ENCODE measurements at places on chromosomes 7 and 10. TPM values are rescaled to one million over a fixed set of nuclear protein-coding genes. Genes with fewer than 3 reads are reported as not detected.

LIPM gene
- total RNA-seq: not detected

ACBD7 gene
- total RNA-seq: 2.5 TPM

GRCh38 chr10:76021398-76021797, 590.0 kb downstream of the LRMDA start:
- DNase-seq: no peak

RNF32 gene
- 3.1 TPM for total RNA-seq

DNA sequence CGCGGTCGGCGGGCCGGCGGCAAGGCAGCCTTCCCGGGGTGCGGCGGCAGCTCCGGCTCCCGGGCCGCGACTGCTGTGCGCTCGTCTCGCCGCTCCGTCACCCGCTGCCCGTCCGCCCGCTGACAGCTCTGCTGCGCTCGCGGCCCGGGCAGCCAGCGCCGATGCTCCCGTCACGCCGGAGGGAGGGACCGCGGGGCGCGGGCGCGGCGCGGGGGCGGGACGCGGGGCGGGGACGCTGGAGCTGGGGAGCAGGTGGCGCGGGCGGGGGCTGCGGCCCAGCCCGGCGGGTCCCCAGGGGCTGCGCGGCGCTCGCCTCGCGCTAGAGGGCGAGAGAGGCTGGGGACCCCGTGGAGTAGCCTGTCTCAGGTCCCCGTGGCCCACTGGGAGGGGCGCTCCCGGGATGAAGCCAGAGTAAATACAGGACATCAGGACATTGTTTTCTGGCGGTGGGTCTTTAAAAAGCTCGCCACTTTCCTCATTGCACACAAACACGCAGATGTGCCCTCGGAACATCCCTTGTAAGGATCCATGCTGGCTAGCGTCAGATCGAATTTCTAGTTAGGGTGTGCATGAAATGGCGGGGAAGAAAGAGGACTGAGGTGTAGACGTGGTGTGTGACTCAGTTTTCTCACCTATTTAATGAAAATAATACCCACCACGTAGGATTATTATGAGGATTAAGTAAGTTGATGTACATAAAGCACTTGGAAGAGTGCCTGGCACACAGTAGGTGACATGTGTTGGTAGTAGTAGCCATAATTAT, at the start of gene ELAPOR2:
TSS of gene ELAPOR2 (minus strand) at position 130 of the 763 bp plus-strand sequence. CDS start 141 bp downstream, outside the sequence.
- peak; percentile 88 for DNase-seq

LRRC61 gene
- 37.1 TPM for total RNA-seq

GRCh38 chr7:149727053-149727898, 46.1 kb downstream of the ZNF467 start:
- DNase-seq: no peak

DNA sequence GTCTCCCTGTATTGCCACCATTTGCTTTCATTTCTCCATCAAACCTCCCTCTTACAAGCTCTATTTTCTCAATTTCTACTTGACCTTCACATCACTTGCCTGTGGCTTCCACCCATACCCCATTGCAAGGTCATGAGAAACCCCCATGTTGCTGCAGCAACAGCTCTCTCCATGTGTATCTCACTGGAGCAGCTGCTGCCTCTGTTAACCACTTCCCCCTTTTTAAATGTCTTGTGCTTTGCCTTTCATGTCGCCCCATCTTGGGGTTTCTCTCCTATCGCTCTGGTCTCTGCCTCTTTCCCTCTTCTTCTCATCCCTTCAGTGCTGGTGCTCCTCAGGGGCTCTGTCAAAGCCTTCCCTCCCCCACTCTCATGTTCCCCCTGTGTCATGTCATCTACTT, 148.8 kb downstream of the CHN2 start:
- DNase-seq: no peak

DNA sequence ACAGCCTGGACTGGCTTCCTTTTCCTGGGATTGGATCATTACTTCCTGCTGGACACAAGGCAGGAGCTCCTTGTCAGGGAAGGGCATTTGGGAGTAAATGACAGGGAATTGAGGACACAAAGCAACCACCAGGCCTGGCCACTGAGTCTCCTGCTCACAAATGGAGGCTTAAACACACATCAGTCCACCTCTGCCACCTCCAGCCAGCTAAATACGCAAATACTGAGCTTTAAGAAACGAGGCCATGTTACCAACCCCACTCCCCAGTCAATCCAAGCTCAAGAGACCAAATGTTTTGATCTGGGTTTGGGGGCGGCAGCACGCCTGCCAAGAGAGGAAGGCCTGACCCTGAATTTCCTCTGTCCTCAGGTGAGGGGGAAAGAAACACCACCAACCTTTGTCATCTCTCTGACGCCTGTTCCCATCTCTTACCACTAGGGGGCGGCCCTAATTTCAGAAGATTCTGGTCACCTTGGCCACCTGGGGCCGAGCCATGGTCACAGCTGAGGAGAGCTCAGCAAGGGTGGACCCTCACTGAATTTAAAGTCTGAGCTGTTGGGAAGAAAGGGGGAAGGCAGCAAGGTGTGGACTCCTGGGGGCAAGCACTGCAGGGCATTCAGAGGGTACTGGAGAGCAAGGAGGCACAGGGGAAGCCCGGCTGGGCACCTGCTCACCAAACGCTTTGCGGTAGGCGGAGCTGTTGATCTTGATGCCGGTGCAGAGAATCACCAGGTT, 16.5 kb downstream of the AIFM2 start:
- DNase-seq: peak; percentile 59

GRCh38 chr7:88396948-88397322, 90.2 kb upstream of the STEAP4 start:
- DNase-seq: no peak

- DNase-seq: no peak
Observed at GRCh38 chr10:23294638-23295247, 49.9 kb downstream of the C10orf67 start.

CLDN4 gene
- total RNA-seq: 0.34 TPM

DNA sequence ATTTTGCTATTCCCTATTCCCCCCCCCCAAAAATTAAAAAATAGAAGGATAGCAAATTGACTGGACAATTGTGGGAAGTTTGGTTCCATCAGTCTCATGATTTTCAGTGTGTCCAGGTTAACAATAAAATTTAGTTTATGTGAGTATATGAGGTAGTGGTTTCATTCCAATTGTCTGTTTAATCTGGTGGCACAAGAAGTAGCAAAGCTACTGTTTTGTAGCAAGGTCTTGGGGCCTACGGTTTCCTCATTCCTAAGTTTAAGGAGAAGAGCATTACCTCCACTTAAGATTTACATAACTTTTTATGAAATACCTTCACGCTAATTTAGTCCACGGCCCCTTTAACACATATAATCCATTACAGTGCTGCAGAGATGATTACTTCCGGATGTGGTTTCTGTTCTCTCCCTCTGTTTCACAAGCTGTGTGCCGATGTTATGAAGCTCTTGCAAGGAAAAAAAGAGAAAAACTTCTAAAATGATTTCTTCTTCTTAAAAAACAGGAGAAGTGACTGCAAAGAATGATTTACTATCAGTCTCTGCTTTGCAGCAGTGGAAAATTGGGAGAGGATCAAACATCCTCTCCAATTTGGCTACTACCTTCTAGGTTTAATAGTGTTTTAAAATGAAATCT, 32.7 kb upstream of the NPVF start:
- no peak for DNase-seq

GRCh38 chr7:157497367-157497743, 160.6 kb downstream of the DNAJB6 start:
- DNase-seq: no peak

DNA sequence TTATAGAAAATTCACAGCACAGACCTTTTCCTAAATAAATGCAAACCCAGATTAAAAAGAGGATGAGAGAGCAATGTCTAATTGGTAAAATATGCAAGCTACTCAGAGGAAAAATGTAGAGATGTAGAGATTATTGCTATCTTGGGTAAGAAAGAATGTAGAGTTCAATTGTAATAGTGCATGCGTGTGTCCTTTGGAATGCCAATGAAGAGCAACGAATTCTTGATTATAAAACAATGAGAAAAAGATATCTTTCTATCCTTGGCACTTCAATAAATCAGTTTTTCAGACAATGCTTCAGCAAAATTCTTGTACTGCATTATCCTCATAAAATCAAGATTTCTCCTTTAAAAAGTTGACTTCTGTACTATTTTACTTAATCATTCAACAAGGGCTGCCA, 50.9 kb downstream of the SEMA3D start:
- DNase-seq: no peak

- DNase-seq: no peak
Observed at GRCh38 chr7:45596665-45597095, 22.5 kb downstream of the ADCY1 start.

DNA sequence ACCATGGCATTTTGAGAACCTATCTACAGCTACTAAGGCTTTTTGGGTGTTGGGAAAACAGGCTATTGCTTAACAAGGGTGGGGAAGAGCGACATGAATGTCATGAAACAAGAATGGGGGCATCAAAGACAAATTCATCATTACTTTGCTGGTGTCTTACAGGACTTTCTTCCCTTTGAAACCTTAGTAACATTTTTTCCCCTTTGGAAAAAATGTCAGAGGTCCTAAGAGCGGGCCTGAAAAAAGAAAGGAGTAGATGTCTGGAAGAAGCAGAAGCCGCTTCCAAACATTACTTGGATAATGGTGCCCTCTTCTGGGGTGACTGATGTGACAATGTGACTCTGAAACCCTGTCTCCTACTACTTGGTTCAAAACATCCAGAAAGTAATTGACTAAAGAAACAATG, 3.8 kb upstream of the DDX50 start:
- DNase-seq: peak; percentile 51

ZP3 gene
- 7.7 TPM for total RNA-seq

MRPS16 gene
- 122 TPM for total RNA-seq

DNA sequence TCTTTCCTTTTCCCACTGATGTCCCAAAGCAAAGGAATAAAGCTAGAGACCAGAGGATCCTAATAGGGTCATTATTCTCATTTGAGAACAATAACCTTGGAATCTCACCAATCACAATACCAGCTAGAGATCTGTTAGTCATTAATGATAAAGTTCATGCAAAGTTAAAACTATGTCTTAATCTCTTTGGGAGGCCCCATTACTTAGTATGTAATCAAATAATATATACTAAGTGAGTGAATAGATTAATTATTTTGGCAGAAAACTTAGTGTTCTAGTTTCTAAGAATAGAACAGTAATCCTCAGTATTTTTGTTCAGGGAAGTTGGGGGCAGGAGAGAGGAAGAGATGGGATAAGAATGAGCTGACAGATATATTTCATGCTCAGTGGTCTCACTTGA, 227.2 kb downstream of the MTERF1 start:
- no peak for DNase-seq

DNA sequence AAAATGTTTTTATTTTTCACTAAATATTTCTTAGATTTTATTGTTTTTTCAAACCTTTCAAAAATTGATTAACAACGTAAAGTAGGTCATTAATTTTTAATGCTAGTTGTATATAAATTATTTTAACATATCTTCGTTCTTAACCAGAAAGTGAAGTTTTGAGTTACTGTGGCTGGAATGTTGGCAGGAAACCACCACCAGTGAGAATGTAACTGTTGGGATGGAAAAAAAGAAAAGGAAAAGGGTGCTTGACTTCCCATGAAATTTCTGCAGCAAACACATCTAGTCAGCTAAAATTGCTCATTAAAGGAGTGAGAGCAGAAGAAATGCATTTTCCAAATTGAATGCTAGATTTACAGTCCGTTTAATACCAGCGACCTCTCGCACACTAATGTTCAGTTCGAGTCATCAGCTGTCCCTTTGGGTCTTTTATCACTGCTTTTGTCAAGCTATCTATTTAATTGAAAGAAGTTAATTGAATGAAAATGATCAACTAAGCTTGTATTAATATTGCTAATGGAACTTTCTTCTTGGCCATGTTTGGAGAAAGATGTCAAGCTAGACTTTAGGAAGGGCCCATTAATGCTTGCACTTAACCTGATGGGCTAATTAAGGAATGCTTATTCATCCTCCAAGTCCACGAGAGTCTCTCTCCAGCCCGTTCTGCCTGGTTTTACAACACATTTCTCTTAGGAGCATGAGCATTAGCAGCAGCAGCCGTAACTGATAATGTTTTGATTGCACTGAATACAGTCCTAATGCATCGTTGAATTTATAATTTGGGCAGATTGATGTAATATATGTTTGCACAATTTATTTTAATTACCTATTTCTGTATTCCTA, 70.1 kb downstream of the UBE3C start:
- DNase-seq: no peak

GRCh38 chr10:99834410-99834809, 52.0 kb downstream of the ABCC2 start:
- peak; percentile 18 for DNase-seq

DNA sequence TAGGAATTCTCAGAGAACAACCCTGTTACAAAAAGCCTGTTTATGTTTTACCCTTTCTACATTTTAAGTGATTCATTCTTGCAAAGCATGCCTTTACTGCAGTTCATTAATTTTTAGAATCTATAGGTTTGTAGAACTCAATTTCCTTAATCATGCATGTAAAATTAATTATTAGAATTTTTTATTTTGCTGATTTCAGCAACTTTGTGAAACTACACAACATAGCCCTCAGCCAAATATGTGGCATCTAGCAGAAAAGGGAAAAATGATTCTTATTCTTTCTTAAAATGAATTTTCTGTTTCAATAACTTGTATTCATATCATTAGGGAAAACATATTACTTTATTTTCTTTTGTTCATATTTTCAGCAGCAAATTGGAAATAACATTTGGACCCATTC, 392.9 kb upstream of the PFKP start:
- no peak for DNase-seq

PSPH gene
- total RNA-seq: 27.7 TPM

DNA sequence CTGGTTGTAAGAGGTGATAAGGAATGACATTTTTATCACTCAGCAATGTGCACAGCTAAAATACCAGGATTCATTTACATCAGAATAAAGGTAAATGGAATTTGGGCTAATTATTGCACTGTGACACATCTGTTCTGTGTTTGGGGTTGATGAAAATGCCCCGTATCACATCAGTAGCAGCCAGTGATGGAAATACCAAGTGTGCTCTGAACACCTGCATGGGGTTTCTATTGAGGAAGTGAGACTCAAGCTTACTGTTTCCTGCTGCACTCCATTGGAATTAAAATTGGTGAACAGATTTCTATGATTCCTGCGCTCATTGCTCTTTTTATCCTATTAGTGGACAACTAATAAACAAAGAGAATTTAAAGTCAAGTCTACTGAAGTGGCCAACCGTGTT, 296.9 kb downstream of the NRG3 start:
- no peak for DNase-seq

DNA sequence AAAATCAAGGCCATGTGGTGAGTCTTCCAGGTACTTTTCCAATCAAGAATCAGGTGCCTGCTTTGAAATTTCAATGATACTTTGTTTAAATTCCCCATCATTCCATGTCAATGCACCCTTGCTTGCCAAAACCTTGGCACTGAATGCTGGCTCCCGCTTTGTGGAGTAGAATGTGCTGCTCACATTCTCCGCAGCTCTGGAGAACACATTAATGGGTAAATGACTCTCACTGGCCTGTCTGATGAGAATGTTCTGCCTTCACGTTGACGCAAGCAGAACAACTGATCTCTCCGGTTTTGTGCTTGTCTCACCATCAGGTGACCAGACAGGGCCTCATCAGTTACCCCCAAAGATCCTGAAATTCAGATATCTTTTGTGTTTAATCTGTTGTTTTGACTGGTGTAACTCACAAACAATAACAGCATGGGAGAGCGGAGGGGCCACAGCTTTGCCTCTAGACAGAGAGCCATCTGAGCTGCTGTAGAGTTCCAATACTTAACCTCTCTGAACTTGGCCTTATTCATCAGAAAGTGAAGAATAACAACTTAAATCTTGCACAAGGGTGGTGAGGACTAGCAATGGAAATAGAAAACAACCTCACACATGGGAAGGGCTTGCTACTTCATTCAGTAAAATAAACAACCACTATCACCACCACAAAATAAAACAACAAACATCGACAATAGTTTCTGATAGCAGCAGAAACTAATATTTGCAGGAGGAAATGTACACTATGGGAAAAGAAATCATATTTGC, 276.9 kb upstream of the IGFBP3 start:
- DNase-seq: no peak
